ENCODE measurements at places on chromosomes 16 and 17. TPM values are rescaled to one million over a fixed set of nuclear protein-coding genes. Genes with fewer than 3 reads are reported as not detected.

The RTN4RL1 gene
- total RNA-seq, result 3.2 TPM

The PRAC2 gene
- not detected for total RNA-seq

The TMEM132E gene
- not detected for total RNA-seq

The GRB7 gene
- total RNA-seq, result 4.8 TPM

The ADGRG3 gene
- 0.53 TPM for total RNA-seq

The ARSG gene
- total RNA-seq, result 1.3 TPM

The KRTAP9-4 gene
- not detected for total RNA-seq

The DNAH2 gene
- 0.02 TPM for total RNA-seq

The KRT31 gene
- not detected for total RNA-seq

The TBC1D3L gene
- total RNA-seq, result 12.7 TPM

The SHISA9 gene
- total RNA-seq, result not detected

The RNF157 gene
- total RNA-seq, result 8.0 TPM

The TCAP gene
- 1.0 TPM for total RNA-seq

The CCDC200 gene
- not detected for total RNA-seq

The CASKIN1 gene
- total RNA-seq, result 0.74 TPM

The CMTM4 gene
- total RNA-seq, result 31.2 TPM

The QRICH2 gene
- total RNA-seq, result 0.65 TPM

The CDH16 gene
- 0.42 TPM for total RNA-seq

The PSKH1 gene
- total RNA-seq, result 14.6 TPM

The SLC22A31 gene
- 1.1 TPM for total RNA-seq

The C16orf46 gene
- total RNA-seq, result 0.88 TPM

The HOXB3 gene
- 3.9 TPM for total RNA-seq

The SLC5A11 gene
- total RNA-seq, result 0.40 TPM

The HSD17B2 gene
- 0.16 TPM for total RNA-seq

The OR3A2 gene
- not detected for total RNA-seq

The TMC8 gene
- 0.29 TPM for total RNA-seq

The CIBAR2 gene
- total RNA-seq, result not detected

The C16orf92 gene
- not detected for total RNA-seq

The CAPNS2 gene
- not detected for total RNA-seq
